ENCODE measurements at places on chromosomes 11 and 22. TPM values are rescaled to one million over a fixed set of nuclear protein-coding genes. Genes with fewer than 3 reads are reported as not detected.

The SYT13 gene
- 5.9 TPM for total RNA-seq

The MS4A12 gene
- total RNA-seq: not detected

DNA sequence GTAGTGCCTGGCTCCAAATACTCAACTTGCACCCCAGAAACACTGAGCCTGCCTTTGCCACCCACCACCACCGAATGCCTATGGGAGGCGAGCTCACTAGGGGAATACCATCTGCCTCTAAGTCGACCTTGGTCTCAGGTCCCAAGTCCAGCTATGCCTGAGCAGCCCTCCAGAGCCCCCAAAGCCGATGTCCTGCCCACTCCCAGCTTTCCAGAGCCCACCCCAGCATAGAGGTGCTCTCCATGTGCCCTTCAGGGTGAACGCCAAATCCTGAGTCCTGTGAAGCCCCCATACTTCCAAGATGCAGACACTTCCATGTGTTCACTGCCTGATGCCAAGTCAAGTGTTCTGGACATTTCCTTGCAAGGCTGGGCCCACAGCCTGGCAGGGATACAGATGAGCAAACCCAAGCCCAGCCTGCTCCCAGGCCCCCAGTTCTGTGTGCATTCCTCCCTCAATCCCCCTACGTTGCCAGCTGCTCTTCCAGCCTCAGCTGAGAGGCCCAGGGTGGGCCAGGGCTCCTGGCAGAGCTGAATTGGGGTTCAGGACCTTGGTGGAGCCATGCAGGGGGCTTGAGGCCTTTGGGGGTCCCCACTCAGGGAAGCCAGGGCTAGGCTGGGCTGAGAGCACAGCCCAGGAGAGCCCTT lies 2.6 kb upstream of the KMT5B start:
- H3K4me3 ChIP-seq: peak overlapping the region; percentile 43
- H3K27me3 ChIP-seq: no peaks in the 10 kb centered on the region
- H3K36me3 ChIP-seq: no peaks in the 10 kb centered on the region
- H3K27ac ChIP-seq: peak overlapping the region; percentile 84
- peaks cover 50% of the 10 kb centered on the region for H3K4me1 ChIP-seq

GRCh38 chr11:90803366-90803765 lies 580.5 kb upstream of the CHORDC1 start:
- no peak overlapping the region for H3K4me3 ChIP-seq
- H3K27me3 ChIP-seq: no peaks in the 10 kb centered on the region
- no peak overlapping the region for H3K27ac ChIP-seq
- no peaks in the 10 kb centered on the region for H3K4me1 ChIP-seq
- no peaks in the 10 kb centered on the region for H3K36me3 ChIP-seq
- no peak for DNase-seq

GRCh38 chr11:57116654-57117053 lies 65.1 kb upstream of the LRRC55 start:
- H3K27me3 ChIP-seq: no peaks in the 10 kb centered on the region
- H3K4me1 ChIP-seq: no peaks in the 10 kb centered on the region
- no peaks in the 10 kb centered on the region for H3K36me3 ChIP-seq

DNA sequence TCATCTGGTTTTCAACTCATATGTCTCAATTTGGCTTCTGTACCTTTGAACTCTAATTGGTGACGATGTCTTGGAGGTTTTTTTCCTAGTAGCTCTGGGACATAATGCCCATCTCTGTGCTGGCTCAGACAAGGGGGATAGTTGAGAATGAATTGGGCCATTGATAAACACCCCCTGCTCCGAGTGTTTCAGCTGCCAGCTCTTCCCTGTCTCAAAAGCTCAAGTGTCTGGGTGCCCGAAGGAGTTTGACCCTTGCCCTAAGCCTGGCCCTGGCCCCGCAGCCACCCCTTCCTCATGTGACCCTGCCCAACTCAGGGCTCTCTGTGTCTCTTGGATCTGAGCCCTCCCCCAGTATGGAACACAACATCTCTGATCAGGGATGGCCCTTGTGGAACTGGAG lies 3.0 kb downstream of the INSC start:
- no peak overlapping the region for H3K27ac ChIP-seq
- peaks cover 15% of the 10 kb centered on the region for H3K4me1 ChIP-seq
- no peak for DNase-seq
- no peaks in the 10 kb centered on the region for H3K36me3 ChIP-seq
- no peak overlapping the region for H3K4me3 ChIP-seq

DNA sequence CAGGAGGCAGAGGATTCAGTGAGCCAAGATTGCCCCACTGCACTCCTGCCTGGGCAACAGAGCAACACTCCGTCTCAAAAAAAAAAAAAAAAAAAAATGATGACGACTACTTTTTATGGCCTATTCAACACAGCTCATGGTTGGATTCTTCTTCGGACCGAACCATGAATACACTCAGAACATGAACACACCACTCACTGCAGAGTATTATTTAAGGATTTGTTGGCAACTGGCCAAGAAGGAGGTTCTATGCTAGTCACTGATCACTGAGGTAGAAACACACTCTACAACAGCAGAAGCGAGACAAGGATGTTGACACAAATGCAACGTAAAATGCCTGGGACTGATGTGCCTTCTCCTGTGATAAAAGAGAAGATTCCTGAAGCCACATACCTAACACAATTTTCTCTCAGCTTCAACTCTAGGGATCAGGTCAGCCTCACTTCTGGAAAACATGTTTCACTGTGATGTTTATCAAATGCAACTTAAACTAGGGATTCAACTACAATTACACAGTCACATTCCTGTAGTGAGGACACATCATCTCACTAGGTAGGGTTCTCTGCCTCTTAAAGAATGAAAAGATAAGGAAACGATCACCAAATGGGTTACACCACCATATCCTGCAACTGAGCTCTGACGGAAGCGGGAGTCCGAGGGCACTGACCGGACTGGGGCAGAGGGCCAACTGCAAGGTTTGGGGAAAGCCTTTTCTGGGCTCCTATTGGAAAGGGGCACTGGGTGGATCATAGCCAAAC lies 82.5 kb downstream of the SGSM3 start:
- H3K4me1 ChIP-seq: peaks cover 63% of the 10 kb centered on the region
- no peak for DNase-seq
- peak overlapping the region; percentile 41 for H3K27ac ChIP-seq
- no peak overlapping the region for H3K4me3 ChIP-seq
- H3K36me3 ChIP-seq: no peaks in the 10 kb centered on the region

DNA sequence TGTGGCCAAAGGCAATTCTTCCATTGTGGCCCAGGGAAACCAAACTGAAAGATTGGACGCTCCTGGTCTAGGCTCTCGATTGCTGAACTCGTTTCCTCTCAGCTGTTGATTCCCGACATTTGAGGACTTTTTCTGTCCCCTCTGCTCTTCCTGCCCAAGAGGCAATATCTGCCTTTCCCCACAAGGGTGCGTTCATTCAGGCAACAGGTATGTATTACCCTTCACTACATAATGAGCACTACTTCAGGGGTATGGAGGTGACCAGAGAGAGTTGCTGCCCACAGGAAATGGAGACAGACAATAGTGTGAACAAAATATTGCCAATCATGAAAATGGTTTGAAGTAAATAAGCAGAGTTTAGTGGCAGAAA lies 8.2 kb downstream of the PTH start:
- H3K27ac ChIP-seq: no peak overlapping the region
- H3K4me3 ChIP-seq: peak overlapping the region; percentile 52
- H3K27me3 ChIP-seq: peaks cover 15% of the 10 kb centered on the region
- no peaks in the 10 kb centered on the region for H3K4me1 ChIP-seq
- H3K36me3 ChIP-seq: no peaks in the 10 kb centered on the region

- peak; percentile 50 for DNase-seq
- H3K4me1 ChIP-seq: peaks cover 71% of the 10 kb centered on the region
- H3K36me3 ChIP-seq: no peaks in the 10 kb centered on the region
- H3K27ac ChIP-seq: peak overlapping the region; percentile 82
- H3K4me3 ChIP-seq: peak overlapping the region; percentile 37
Measured at GRCh38 chr22:45317551-45318167, 7.9 kb downstream of the FAM118A start.

GRCh38 chr11:47606731-47607130 lies 12.5 kb upstream of the C1QTNF4 start:
- DNase-seq: peak; percentile 41
- H3K27ac ChIP-seq: peak overlapping the region; percentile 32
- peaks cover 41% of the 10 kb centered on the region for H3K4me1 ChIP-seq

All from left ventricle myocardium inferior (tissue), 1 donor.